ENCODE measurements at places on chromosomes 5 and 9.
A peak's percentile ranks its signal among the peaks of the same experiment; 100 is the strongest.

GRCh38 chr9:105065098-105066088, 137.4 kb upstream of the ABCA1 start:
- peaks cover 40% of the 10 kb centered on the region for H3K4me1 ChIP-seq
- DNase-seq = no peak
- H3K27ac ChIP-seq = peak overlapping the region; percentile 78

GRCh38 chr9:123868002-123868401, 61.9 kb downstream of the DENND1A start:
- no peak for DNase-seq
- no peaks in the 10 kb centered on the region for H3K4me1 ChIP-seq
- H3K27me3 ChIP-seq = no peaks in the 10 kb centered on the region
- H3K4me3 ChIP-seq = no peak overlapping the region
- no peak overlapping the region for H3K27ac ChIP-seq

- DNase-seq = no peak
- no peaks in the 10 kb centered on the region for H3K36me3 ChIP-seq
- H3K4me1 ChIP-seq = no peaks in the 10 kb centered on the region
- no peak overlapping the region for H3K27ac ChIP-seq
- no peak overlapping the region for H3K4me3 ChIP-seq
Measured at GRCh38 chr5:98637557-98637956, 135.9 kb upstream of the RGMB start.

DNA sequence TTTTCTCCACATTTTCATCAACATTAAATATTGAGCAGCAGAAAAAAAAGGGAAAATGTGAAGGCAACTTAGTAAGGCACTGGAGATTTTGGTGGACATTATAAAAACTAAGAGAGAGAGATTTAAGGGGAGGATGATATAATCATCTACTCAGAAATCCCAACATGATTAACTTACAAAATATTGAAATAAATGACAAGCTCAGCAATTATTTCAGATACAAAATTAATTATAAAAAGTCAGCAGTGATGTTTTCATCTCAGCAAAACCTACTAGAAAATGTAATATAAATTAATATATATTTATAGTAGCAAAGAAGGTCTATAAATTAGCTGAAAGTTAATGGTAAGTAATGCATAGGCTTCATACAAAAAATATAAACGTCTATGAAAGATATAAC, 30.8 kb upstream of the PRDM9 start:
- H3K36me3 ChIP-seq = no peaks in the 10 kb centered on the region
- H3K27ac ChIP-seq = no peak overlapping the region

DNA sequence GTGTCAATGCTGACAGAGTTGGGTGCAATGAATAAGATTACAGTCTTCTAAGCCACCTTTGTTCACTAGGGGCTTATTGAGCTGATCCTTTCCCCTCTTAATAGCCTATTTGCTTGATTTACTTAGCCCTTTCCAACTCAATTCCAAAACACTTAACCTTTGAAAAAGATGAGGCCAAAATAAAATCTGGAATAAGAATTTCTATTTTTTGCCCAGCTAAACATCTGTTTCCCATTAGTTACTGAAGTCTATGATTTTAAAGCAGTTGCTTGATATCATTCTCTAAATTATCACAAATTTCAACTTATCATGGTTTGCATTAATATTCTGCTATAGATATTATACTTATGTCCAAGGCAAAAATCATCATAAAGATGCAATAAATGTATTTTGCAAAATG, 1272.0 kb upstream of the ACO1 start:
- no peak for DNase-seq
- H3K27me3 ChIP-seq = no peaks in the 10 kb centered on the region
- H3K27ac ChIP-seq = no peak overlapping the region
- H3K4me3 ChIP-seq = no peak overlapping the region
- H3K36me3 ChIP-seq = no peaks in the 10 kb centered on the region
- H3K4me1 ChIP-seq = no peaks in the 10 kb centered on the region

- no peak for DNase-seq
- no peak within 1 kb of the TSS for H3K4me3 ChIP-seq
- no peak within 1 kb of the TSS for H3K27ac ChIP-seq
- peaks cover 36% of the 10 kb centered on the region for H3K27me3 ChIP-seq
- H3K36me3 ChIP-seq = no peaks in the 10 kb centered on the region
Measured at GRCh38 chr5:170503990-170504596, at the start of gene KCNIP1. Gene KCNIP1, plus strand, starts transcription at chr5:170504020.

DNA sequence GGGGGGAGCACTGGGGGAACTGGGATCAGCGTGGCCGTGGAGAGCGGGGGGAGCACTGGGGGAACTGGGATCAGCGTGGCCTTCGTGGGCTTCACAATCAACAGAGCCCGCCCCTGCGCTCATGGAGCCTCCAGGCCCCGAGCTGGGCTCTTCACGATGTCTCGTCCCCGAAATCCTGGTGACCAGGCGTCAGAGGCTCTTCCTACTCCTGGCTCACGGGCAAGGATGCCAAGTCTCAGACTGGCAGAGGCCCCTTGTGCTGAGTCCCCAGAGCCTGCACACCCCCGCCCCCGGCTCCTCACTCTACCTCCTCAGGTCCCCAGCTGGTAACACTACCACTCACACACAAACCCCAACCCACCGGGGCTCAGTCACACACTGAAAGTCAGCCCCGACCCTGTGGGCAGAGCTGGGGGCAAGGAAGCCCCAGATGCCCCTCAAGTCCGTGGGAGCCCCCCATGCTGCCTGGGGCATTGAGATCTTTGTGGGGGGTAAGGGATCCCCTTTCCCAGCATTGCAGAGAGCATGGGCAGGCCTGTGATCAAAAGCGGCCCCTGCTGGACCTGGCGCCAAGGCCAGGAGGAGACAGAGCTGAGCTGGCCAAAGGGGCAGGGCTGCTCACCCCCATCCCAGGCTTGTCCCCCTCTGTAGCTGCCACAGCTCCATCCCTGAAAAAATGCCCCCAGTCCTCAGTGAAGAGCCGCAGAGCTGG, 26.7 kb downstream of the LHX3 start:
- DNase-seq = no peak
- no peak overlapping the region for H3K27ac ChIP-seq
- H3K27me3 ChIP-seq = peaks cover 32% of the 10 kb centered on the region
- no peaks in the 10 kb centered on the region for H3K4me1 ChIP-seq
- no peak overlapping the region for H3K4me3 ChIP-seq
